ENCODE measurements at places on chromosomes 4 and X. TPM values are rescaled to one million over a fixed set of nuclear protein-coding genes. Genes with fewer than 3 reads are reported as not detected.

Gene TEX13C
- total RNA-seq: not detected

Gene NEUROG2
- not detected for total RNA-seq

- DNase-seq: no peak
Measured at GRCh38 chr4:45765521-45765920, 358.3 kb downstream of the GABRG1 start.

GRCh38 chrX:13797512-13797911 lies 19.4 kb downstream of the GPM6B start:
- no peak for DNase-seq
